ENCODE measurements at places on chromosomes 1 and 21.

DNA sequence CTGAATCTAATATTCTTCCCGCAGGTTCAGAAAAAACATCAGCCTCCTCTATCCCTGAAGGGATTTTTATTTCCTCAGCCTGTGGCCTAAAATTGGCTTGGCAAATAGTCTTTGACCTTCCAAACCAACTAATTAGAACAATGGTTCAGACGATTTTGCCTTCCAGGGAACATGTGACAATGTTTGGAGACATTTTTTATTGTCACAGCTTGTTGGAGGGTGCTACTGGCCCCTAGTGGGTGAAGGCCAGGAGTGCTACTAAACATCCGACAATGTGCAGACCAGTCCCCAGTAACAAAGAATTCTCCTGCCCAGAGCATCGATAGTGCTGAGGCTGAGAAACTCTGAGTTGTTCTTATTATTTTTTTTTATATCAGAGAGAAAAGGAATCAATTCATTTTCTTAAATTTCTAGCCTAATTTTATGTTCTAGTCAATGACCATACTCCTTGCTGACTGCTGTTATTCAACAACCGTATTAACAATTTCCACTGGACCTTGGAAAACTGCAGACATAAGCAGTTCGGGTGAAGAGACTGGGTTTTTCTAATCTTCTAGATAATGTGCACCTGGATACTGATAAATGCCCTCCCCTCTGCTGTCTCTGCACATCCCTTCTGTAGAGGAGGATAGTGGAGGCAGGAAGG, 280.7 kb downstream of the LMX1A start:
- DNase-seq, result peak; percentile 58

DNA sequence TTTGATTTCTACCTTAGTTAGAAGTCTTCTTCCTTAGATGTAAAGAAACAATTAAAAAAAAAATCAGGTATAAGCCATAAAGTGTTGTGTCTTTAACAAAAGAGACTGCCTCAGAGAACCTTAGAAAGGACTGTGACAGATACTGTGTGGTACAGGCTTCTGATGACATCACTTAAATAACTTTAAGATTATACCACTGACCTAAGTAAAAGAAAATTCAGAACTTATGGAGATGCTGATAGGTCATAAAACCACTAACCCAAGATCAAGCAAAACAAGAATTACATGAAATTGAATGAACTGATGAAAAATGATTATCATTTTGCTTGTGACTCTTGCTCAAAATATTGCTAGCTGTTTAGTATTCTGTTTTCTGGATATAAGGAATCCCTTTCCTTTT, 220.8 kb downstream of the NRIP1 start:
- DNase-seq, result no peak

DNA sequence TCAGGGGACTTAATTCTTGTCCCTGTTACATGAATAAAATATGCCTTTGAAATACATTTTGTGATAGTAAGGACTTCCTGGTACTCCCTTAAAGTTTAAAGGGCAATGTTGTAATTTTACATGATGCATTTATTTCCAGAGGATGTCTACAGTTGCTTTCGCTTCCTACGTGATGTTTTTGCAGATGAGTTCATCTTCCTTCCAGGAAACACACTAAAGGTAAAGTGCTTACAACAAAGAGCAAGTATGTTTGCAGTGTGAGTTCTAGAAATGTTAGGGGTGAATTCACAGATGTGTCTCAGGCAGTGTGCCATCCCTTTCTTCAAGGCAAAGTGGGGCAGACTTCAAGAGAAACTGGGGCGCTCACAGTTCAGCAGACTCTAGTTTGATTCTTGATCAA, 31.2 kb downstream of the GNPAT start:
- no peak for DNase-seq

GRCh38 chr21:32772281-32773047, 909 bp upstream of the PAXBP1 start:
- DNase-seq, result peak; percentile 52

DNA sequence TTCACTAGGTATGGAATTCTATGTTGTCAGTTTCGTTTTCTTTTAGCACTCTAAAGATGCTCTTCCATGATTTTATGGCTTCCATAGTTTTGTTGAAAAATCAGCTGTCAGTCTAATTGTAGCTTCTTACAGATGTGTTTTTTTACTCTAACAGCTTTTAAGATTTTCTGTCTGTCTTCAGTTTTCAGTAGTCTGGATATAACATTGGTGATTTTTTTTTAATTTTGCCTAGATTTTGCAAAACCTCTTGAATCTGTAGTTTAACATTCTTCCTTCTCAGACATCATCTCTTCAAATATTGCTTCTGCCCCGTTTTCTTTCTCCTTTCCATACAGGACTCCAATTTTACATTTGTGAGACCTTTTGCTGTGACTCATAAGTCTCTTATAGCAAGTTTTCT, 17.9 kb upstream of the DYRK1A start:
- no peak for DNase-seq

- DNase-seq, result no peak
Observed at GRCh38 chr1:198967566-198967965, 328.7 kb downstream of the PTPRC start.

DNA sequence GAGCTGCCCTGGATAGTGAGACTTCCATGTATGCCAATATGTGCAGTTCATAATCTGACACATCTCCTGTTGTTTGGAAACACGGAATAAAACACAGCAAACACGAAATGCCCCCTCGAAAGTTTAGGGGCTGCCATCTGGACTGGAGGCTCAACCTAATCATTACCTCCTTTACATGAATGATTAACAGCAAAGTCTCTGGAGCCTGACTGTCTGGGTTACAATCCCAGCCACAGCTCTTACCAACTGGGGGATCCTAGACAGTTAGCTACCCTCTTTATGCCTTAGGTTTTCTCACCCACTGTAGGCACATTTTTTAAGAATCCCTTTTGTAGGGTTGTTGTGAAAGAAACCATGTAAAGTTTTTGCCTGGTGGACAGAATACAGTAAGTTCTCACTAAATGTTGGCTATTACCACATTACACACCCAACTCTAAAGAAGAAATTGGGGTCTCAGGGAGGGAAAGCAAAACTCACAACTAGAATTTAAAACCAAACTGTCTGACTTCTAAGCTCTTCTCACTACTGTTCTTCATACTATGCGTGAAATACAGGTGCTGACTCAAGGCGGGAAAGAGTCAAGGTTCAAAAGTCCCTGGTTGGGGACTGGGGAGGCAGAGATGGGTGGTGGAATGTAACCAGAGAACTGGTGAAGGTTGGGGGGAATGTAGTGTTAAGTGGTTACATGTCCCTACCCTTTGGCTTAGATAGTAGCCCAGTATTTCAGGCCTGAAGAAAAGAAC, 24.2 kb downstream of the CYP4A22 start:
- DNase-seq, result no peak

GRCh38 chr1:55353707-55354620, 138.8 kb upstream of the USP24 start:
- no peak for DNase-seq

- DNase-seq, result no peak
Observed at GRCh38 chr1:108504447-108504846, 54.3 kb downstream of the NBPF6 start.

GRCh38 chr1:38605063-38605462, 254.5 kb downstream of the RRAGC start:
- no peak for DNase-seq

DNA sequence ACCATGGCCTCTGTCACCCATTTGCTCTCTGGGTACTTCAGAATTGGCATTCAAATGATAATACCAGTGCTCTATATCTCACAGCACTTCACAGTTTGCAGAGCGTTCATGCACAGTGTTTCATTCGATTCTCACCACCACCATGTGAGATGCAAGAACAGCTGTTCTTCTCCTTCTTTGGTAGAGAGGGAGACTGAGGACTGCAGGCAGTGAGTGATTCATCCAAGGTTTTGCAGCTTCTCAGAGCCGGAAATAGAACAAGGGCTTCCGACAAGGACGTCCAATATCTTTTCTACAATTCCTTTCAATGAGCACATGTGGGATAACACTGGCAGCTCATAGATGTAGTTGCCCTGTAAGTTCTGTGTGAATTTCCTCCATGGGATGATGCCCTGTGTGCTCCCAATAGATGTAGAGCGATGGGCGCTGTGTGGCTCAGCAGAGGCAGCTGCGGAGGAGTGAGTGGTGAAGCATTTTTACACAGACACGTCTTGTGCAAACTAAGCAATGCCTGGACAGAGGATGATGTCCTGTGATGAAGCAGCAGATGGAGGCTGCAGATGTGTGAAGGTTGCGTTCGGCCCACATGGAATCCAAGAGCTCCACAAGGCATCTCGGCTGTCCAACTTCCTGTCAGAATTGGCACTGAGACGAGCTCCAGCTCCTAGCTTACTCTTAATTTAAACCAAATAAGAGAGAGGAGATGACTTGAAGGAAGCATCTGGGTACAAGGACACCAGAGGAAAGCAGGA, 24.9 kb downstream of the MT1HL1 start:
- no peak for DNase-seq

GRCh38 chr1:23209770-23210169, 7.5 kb downstream of the HTR1D start:
- no peak for DNase-seq

DNA sequence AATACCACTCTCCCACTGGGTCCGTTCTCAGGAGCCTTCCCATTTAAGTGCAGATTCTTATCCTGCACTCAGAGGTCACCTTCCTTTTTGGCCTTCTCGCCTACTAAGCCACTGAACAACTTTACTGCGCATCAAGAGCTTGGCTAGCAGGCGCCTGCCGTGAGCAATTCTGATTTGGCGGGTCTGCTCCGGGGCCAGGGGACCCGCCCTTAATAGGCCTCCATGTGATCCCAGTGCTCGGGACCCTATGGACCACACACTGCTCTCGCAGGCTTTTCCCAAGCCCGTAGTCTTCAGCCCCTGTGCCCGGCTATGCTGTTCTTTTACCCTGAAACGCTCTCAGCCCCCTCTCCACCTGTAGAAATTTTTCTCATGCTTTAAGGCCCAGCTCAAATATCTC, 45.1 kb downstream of the BCL9 start:
- peak; percentile 10 for DNase-seq

DNA sequence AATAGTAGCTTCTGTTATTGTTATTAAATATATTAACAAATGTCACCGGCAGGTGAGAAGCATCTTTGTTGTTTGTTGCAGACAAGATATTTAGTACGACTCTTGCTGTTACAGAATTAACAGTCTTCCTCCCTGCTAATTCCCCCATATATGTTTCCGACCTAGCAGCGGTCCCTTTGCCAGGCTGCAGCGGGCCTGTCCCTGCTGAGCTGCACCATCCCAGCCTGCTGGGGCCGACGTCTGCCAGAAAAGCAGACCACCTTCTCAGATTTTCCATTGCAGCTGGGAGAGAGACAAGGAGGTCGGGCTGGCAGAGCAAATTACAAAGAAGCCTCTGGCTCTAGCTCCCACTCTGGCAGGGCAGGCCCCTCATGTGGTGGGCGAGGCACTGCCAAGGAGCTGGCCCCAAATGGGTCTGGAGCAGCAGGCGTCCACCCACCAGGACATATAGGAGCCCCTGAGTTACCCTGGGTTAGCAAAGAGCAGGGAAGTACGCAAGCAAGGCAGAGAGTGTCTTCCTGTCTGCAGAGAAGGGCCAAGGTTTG, 142.7 kb downstream of the FOXD2 start:
- DNase-seq, result no peak

Measured in astrocyte of the hippocampus (primary cell).